Activated T-helper 9 cell treated with anti-CD3 and anti-CD28 coated beads, Interleukin-2, amount 50 U/mL, for 16 hours (primary cell): ENCODE measurements at places on chromosomes 3 and 15.
A peak's percentile ranks its signal among the peaks of the same experiment; 100 is the strongest.

DNA sequence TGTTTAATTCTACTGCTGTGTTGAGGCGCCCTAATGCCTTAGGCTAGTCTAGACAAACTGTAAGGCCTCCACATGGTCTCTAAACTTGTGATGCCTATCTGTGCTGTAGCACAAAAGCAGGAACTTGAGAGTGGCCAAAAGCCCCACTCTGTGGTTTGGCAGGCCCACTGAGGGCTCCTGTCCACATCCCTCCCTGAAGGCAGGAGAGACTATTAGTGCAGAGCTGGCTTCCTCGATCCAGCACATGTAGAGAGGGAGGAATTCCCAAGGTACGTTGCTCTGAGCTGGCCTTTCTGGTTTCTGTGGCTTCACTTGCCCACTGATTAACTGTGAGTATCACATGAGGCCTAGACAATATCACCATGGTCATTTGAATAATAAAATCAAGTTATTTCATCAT is 90.6 kb downstream of the POLR2M start:
- no peak for DNase-seq

DNA sequence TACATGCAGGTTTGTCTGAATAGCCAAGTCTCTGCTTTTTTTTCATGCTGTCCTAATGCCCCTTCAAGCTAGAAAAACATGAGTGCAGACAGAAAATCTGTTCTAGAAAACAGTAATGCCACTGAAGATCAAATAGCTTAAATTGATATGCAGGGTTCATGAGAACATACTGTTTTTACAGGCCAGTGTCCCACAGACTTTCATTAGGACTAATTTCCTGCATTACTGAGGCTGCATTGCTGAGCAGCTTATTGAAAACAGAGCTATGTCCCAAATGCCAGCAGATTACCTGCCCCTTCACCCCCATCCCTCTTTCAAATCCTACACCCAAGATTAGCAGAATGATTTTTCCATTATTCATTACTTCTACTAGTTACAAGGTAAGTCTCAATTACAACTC is 665 bp downstream of the TM4SF18 start:
- DNase-seq = no peak

- no peak for DNase-seq
These were observed 5.0 kb upstream of the TLR9 start for GRCh38 chr3:52230461-52230860.

DNA sequence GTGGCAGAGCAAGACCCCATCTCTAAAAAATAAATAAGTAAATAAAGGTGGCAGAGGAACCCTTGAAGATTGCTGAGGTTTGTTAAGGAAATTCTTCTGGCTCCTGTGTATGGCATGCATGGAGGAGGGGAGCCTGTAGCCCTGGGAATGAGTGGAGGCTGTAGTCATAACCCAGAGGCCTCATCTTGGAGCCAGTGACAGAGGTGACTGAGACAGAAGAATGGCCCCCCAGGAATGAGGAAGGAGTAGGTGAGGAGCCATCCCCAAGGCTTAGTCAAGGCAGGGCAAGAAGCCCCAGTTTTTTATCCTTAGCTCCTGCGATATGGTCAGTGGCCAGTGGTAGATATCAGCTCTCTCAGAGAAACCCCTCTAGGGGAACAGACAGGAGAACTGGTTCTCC is 46.5 kb downstream of the BSN start:
- no peak for DNase-seq

- no peak for DNase-seq
These were observed 18.1 kb upstream of the BOC start for GRCh38 chr3:113193288-113193687.

GRCh38 chr3:193710286-193711165 is 117.5 kb downstream of the OPA1 start:
- DNase-seq = no peak

- no peak for DNase-seq
These were observed 27.6 kb downstream of the GPR176 start for GRCh38 chr15:39892418-39892817.

- DNase-seq = no peak
These were observed 39.7 kb upstream of the PLOD2 start for GRCh38 chr3:146200461-146201220.

DNA sequence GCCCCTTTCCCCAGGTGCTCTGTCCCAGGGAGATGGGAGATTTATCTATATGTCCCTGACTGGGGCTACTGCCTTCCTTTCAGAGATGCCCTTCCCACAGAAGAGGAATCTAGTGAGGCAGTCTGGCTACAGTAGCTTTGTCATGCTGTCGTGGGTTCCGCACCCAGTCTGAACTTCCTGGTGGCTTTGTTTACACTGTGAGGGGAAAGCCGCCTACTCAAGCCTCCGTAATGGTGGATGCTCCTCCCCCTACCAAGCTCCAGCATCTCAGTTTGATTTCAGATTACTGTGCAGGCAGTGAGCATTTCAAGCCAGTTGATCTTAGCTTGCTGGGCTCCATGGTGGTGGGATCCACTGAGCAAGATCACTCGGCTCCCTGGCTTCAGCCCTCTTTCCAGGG is 35.4 kb upstream of the SLC7A14 start:
- DNase-seq = no peak

- DNase-seq = no peak
These were observed 453 bp downstream of the ZDHHC23 start for GRCh38 chr3:113948015-113948917.

DNA sequence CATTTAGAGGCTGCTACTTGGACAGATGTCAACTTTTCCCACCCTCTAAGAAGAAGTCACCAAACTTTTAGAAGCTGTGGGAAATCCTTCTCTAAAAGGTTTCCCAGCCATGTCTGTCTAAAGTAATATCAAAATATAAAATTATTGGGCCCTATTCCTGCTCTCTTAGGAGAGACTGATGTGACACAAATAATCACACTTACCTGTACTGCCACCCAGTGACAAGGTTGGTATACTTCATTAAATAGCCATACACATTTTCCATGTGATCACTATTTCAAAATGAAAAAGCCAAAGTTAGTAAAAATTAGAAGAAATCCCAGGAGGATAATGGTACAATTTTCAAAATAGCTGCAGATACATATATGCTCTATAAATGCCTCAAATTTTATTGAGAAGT is 12.6 kb downstream of the OSBPL11 start:
- no peak for DNase-seq

DNA sequence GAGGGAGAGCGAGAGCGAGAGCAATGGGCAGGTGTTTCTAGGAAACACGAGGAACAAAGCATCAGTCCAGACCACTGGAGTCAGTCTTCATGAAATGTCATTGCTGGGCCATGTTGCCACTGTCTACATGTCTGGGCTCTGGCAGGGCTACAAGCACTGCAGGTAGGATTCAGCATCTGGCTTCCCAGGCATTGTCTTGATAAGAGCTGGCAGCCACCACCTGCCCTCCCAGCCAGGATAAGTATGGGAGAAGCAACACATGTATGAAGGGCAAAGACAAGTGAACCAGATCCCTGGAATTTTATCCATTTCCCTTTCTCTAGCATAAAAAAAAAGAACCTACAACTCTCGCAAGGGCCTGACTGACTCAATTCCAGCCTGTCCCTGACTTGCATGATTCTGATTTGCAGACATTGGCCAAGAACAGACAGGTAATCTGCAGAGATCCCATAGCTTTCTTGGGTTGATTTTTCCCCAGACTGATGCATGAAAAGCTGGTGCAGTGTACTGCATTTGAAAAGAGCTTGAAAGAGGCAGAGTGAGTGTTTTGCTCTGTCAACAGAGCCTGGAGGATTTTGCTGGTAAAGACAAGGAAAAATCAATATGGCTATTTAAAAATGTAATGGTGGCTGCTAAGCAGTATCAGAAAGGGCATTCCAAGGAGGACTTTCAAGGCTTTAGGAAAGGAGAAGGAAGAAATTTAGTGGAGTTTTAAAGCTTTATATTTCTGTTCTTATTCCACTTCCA is 157.2 kb upstream of the MYRIP start:
- DNase-seq = no peak

GRCh38 chr3:175003590-175003989 is 144.5 kb downstream of the NAALADL2 start:
- DNase-seq = no peak

DNA sequence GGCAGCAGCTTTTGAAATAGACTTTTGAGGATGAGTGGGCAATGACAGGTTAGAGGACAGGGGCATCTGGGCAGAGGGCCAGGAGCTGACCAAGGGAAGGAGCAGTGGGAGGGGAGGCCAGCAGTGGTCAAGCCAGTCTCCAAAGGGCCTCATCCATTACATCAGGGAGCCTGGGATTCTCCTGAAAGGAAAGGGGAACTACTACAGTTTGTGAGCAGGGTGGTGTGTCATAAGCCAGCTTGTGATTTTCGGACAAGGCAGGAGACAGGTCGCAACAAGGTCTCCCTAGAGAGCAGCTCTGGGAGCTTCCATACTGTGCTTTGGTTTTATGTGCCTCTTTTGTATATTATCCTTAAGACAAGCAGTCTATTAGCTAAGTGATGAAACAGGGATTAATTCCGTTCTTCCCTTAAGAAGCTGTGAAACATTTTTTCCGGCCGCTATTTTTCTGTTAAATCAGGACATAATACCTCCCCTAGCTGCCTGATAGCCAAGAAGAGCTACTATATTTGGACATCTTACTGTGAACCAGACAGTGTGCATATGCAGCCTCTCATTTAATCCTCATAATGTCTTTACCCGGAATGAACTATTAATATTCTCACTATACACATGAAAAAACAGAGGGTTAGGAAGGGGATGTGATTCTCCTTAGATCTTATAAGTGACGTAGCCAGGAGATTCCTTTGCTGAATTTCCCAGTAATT is 46.4 kb downstream of the C2CD4B start:
- DNase-seq = no peak

GRCh38 chr15:100988857-100989256 is 69.7 kb downstream of the LRRK1 start:
- DNase-seq = no peak

DNA sequence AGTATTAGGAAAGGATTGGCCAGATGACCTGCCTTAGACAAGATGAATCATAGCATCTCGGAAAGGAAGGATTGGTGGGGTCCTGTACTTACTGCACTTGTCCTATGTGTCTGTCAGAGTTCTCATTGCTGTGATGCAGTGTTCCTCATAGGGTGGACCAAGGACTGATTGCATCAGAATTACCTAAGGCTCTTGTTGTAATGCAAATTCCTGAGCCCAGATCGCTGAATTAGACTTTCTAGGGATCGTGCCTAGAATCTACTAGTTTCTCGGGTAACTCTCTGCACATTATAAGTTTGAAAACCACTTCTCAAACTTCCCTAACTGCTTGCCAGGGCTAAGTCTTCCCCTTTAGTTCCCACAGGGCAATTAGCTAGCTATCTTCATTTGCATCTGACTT is 74.9 kb upstream of the SKOR1 start:
- no peak for DNase-seq

DNA sequence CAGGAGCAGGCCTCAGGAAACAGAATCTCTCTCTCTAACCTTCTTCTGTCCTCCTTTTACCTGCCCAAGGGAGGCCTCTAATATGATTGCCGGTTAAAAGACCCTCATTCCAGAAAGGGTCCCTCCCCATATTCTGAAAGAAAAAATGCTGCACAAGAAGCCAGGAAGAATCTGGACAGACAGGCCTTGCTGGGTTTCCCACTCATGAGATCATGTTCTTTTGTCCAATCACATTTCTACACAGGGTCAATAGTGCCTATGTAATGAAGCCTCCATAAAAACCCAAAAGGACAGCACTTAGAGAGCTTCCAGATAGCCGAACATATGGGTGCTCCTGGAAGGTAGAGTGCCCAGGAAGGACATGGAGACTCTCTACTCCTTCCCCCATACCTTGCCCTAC is 146.0 kb downstream of the MYO9A start:
- DNase-seq = no peak

DNA sequence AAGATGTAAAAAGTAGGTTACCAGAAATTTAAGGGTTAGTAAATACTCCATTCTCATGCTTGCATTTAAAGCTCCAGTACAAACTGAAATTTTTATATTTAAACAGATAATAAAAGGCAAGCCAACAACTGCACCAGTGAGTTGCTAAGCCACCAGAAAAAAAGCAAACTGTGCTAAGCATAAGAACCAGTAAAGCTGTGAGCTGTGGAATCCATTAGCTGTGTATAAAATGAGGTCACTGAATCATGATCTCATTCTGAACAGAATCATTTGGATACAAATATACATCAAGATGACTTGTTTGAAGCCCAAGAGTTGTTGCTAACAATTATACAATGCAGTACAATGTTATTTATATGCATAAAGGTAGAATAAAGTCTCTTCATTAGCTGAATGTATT is 1312.2 kb downstream of the SI start:
- no peak for DNase-seq

- no peak for DNase-seq
These were observed 1063.0 kb upstream of the GBE1 start for GRCh38 chr3:82824491-82824890.

GRCh38 chr15:28885630-28886430 is at the start of gene APBA2:
Gene APBA2 (plus strand): TSS chr15:28885974. CDS start chr15:29053885, 167,911 bp downstream.
- peak; percentile 25 for DNase-seq

- no peak for DNase-seq
These were observed 466.9 kb downstream of the SOX2 start for GRCh38 chr3:182178488-182179200.

DNA sequence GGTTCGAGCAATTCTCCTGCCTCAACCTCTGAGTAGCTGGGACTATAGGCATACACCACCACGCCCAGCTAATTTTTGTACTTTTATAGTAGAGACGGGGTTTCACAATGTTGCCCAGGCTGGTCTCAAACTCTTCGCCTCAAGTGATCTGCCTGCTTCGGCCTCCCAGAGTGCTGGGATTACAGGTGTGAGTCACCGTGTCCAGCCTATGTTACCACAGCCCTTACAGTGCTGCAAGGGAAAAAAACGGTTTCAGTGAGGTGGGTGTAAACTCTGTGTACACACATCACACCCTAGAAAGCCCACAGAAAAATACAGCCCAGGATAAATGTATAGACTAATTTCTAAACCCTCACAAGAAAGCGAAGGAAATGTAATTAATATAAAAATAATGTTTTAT is 103.5 kb upstream of the AKAP13 start:
- no peak for DNase-seq

GRCh38 chr15:23628612-23629233 is 18.9 kb downstream of the MAGEL2 start:
- no peak for DNase-seq

GRCh38 chr3:108642526-108642925 is 53.0 kb downstream of the DZIP3 start:
- DNase-seq = no peak

DNA sequence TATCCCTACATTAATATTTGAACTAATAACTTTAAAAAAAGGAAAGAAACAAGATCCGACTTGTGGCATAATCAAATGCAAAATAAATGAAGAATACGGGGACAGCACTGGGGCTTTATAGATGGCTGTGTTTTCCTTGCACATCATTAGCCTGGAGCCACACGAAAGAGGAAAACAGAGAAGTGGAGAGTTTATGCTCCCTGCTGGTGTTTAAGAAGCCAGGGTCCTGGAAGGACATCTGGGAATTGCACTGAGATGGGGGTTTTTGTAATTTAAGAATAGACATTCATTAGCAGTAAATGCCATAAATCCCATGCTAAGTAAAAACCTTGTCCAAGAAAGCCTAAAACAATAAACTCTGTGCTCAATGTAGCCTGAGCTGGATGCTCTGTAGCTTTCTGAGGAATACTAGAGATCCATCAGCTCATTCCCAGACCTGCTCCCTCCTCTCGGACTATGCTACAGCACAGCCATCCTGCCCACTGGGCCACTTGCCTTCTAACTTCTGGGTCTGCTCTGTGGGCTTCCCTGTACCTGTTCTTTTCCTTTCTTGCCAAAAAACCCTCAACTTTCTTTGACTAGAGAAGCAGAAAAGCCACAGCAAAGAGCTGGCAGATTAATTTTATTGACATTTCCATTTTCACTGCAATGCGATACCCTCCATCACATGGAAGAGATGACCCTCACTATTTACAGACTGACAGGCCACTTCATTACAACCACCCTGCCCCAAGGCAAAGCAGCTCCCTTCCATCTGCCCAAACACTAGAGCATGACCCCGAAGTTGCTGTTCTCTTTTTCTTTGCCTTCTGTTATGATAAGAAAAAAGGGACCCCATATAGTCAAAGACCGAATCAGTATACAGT is 62.3 kb downstream of the MEIS2 start:
- no peak for DNase-seq
